A172 (cell line): ENCODE measurements at places on chromosomes 11 and 22. TPM values are rescaled to one million over a fixed set of nuclear protein-coding genes. Genes with fewer than 3 reads are reported as not detected.

DNA sequence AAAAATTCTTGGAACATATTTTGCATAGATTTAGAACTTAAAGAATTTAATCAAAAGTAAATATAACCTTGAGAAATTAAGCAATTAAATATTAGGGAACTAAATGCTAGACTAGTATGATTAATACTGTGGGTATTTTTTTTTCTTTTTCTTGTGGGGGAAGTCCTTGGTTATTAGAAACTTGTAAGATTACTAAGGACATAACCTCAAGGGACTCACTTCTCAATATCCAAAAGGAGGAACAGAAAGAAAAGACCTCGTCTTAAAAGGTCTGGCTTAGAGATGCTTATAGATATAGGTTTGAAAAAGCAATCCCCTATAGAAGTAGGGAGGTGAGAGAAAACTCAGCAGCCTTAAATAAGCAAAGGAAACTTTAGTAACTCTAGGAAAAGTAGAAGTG is 368.5 kb downstream of the INSC start:
- DNase-seq = no peak

Gene IGSF22
- total RNA-seq = not detected in 2 replicates

DNA sequence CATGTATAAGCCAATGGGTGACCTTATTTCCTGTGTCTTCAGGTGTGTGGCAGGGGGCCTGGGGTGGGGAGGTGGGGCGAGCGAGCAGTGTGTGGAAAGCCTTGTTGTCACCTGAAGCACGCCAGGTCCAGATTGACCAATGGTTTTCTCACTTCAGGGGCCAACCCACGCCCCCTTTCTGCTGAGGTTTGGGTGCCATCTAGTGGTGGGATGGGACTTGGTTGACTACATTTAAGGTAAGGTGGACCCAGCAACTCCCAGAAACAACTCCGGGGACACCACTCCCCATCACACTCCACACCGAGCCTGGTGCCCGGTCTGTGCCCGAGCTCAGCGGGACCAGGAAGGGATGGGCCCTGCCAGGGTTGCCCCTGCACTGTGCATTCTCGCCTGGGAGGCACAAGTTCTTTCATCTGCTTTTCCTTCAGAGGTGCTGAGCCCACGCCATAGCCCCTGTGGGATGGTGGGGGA is 40.0 kb downstream of the TPCN2 start:
- peak; percentile 80 for DNase-seq

Gene SCGB1D2
- total RNA-seq = not detected in 2 replicates

Gene SLC5A1
- total RNA-seq = not detected in 2 replicates

DNA sequence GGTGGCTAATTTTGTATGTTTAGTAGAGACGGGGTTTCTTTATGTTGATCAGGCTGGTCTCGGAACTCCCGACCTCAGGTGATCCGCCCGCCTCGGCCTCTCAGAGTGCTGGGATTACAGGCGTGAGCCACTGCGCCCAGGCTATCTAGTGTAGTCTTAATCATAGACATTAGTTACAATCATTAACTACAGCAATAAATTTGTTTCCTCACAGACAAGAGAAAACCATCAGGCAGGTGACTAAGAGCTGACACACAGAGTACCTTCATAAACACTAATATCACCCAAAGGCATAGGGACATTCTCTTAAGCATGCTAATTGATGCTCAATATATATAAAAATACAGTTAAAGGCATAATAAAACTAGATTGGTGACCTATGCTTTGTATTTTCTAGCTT is 19.4 kb downstream of the SDHD start:
- DNase-seq = no peak

DNA sequence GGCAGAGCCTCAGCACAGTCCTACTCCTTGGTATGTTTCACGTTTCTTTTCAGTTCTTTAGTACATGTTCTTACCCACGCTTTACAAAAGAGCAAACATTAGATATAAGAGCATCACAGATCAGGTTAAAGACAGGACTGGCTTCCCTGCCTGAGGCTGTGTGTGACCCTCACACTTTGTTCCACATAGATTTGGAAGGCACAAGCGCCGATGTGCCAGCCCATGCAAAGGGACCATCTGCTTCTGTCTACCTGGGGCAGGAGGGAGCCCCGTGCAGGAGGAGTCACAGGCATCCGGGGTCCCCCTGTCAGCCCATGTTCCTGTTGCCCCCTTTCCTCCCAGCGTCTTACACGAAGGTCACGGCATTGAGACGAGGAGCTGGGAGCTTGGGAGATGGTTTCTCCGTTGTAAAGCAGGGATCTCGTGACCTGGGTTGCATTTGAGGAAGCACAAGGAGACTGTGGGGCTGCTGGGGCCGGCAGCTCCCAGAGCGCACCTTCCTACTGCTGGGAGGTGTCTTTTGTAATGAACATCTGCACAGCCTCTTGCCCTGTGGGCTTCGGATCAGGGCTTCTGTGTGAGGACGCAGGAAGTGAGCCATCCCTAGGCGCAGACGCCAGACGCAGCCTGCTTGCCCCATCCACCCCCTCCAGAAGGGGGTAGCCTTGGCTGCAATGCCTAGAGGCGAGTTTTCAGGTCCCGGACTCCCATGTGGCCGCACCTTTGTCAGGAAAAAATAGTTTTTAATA is 72.6 kb downstream of the SCN3B start:
- DNase-seq = no peak

DNA sequence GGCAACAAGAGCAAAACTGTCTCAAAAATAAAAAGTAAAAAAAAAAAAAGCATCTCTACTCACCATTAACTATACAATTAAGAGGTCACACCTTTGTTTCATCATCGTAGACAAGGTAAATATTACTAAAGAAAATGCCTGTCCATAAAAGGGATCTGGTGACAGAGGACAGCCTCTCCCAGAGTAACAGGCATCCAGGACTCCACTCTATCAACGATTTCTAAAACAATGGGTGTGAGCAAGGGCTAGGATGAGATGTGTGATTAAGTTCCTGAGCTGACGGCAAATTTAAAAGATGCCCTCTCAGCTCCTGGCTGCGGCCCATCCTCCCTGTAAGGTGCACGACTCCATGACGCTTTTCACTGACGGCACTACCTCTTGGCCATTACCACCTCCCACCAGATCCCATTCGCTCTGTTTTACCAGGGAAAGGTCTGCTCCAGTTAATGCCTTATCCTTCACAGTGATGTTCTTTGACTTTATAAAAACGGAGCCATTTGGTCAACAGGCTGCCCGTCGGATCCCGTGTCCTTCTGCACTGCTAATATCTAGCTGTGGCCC is 2.3 kb upstream of the TMEM45B start:
- DNase-seq = no peak

GRCh38 chr11:11984563-11984962 is 23.9 kb downstream of the DKK3 start:
- DNase-seq = peak; percentile 33

Gene KCNJ4
- 0.31 TPM in 1 of 2 replicates, not detected in the other for total RNA-seq

Gene FXYD2
- not detected in 2 replicates for total RNA-seq

Gene BIK
- total RNA-seq = 6.3 and 8.6 TPM in 2 replicates

- no peak for DNase-seq
Observed at GRCh38 chr11:46553814-46554212, 40.0 kb downstream of the AMBRA1 start.

GRCh38 chr11:64372802-64373597 is 14.0 kb downstream of the RPS6KA4 start:
- no peak for DNase-seq

DNA sequence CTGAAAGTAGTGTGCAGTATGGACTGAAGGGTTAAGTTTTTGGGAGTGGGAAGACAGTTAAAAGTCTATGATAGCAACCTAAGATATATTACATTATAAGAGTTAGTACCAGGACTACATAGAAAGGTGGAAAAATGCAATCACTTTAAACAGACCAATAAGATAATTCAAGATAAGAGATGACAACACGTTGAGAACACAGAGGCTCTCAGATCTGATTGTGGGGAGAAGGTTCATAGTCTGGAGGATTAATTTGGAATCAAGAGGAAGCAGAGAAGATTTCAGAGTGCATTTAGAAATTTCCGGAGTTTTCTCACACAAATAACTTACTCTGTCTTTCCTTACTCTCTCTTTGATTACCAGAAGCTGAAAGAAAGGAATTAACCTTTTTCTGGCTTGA is 441 bp downstream of the CASP5 start:
- DNase-seq = no peak

DNA sequence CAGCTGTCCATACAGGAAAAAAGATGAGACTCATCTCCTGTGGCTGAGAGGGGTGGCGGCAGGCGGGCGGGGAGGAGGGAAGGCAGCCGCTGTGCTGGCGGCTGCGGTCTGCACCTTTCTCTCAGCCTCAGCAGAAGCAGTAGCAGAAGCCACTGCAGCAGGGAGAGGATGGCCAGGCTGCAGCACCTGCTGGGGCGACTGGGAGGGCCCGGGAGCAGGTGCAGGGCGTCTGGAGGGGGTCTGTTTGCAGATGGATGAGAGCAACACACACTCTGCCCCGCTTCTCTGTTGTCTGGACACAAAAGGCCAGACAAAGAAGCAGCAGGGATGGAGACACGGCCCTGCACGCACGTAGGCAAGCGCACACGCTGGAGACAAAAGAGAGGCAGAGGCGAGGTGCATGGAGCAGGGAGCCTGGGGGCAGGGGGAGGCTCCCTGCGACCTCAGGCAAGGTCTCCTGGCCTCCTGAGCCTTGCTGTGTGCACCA is 9.3 kb upstream of the MIAT start:
- DNase-seq = no peak
